Activated naive CD8-positive, alpha-beta T cell treated with anti-CD3 and anti-CD28 coated beads for 36 hours (primary cell): ENCODE measurements at places on chromosomes 1 and 21.

DNA sequence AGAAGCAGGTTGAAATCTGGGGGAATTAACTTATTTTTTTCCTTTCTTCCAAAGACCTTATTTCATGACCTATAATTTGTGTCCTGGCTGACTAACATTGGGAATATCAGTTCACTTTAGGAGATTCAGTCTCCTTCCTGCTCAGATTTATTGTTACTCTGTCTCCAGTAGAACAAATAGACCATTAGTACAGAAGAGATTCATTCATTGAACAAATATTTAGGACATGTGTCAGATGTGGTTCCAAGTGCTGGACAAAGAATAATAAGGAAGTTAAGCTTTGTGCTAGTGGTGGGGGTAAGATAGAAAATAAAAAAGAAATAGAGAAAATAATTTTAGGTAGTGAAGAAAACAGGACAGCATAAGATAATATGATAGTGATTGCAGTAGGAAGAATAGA lies 20.3 kb downstream of the ZMYM4 start:
- H3K4me3 ChIP-seq, result no peak overlapping the region
- DNase-seq, result no peak
- H3K4me1 ChIP-seq, result peaks cover 27% of the 10 kb centered on the region
- no peak overlapping the region for H3K27ac ChIP-seq

DNA sequence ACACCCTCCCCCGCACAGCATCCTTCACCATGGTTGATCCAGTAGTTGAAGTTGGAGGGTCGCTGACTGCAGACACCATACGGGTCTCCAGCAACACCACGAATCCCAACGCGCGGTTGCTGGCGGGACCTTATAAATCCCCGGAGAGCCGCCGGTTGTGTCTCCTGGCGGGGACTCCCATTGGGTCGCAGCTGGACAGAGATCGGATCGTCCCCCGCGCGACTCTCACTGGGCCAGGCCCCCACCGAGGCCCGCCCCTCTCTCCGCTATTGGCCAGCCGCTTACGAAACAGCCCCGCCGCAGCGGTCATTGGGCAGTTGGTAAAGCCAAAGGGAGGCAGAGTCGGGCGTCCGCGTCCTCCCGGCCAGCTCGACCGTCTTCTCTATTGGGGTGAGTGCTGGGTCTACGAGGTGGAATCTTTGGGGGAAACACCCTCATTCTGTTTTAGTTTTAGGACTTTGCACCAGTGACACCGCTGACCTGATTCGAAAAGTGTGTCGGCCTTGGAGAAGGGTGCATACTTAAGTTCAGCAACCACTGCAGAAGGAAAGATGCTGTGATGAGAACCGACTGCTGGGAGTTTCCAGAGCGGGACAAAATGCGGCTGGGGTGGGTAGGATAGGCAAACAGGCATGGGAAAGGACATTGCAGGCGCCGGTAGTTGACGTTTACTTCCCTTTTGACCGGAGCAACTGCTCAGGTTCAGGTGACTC lies 27.4 kb downstream of the RABIF start:
- peaks cover 4% of the 10 kb centered on the region for H3K4me1 ChIP-seq
- peak; percentile 63 for DNase-seq
- peaks cover 70% of the 10 kb centered on the region for H3K27me3 ChIP-seq
- H3K27ac ChIP-seq, result no peak overlapping the region

DNA sequence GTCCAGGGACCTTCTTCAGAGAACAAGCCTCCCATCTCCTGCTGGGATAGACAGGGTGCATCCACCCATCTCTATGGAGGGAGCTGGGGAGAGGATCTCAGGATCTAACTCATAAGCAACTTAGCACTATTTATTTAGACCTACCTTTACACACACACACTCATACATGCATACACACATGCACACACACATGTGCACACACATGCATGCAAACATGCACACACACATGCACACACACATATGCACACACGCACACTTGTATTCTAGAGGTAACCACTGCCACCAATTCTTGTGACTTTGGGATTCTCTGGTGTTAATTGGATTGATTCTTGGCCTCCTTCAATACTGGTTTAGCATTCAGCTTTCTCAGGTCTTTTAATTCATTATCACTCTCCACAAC lies 9.8 kb downstream of the MT1HL1 start:
- no peak overlapping the region for H3K4me3 ChIP-seq
- no peak overlapping the region for H3K27ac ChIP-seq

DNA sequence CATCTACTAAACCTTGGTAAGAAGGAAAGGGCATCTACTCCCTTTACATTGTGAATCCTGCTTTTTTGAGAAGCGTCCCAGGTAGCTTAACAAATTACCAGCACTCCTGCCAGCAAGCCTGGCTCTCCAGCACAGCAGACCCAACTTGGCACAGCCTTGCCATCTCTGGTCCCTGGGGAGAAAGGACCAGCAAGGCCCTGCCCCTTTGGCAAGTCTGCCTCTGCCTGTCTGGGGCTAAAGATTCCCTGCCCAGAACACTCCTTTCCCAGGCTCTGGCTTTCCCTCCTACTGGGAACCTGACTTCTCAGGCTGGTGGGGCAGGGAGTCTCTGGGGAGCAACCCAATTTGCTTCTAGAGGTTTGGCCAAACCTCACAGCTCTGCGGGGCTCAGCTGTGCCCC lies 68.5 kb downstream of the ATP2B4 start:
- peaks cover 6% of the 10 kb centered on the region for H3K4me1 ChIP-seq
- no peaks in the 10 kb centered on the region for H3K27me3 ChIP-seq
- H3K36me3 ChIP-seq, result no peaks in the 10 kb centered on the region
- no peak overlapping the region for H3K4me3 ChIP-seq

DNA sequence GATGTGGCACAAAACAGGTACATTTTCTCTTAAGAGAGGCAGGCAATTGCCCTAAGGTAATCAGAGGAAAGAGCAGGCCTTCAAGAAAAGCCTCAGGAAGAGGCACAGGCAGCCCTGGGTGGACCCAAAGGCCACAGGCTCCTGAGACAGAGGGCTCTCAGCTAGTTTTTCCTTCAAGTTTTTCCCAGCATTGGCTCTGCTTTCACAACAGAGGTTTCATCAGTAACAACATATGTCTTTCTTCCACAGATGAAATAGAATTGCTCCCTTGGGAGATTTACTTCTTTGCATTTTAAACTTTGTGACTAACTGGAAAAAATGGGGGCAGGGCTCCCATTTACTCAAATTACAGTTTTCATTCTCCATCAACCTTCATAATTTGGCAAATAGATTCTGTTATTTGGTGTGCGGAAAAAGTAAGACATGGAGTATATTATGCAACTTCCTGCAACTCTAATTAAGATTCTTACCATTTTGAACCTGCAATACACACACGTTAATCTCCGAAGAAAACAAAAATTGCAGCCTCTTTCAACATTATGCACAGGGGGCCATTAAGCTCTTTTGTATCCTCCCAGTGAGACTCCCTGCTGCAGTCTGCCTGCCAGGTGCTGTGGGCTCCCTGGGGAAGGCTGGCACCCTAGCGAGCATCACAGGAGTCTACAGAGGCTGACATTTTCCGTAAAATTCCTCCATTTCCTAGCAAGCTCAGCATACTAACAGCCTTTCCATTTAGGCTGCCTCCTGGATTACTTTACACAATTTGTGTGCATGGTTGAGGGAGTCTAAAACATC lies 282.3 kb downstream of the USH2A start:
- H3K4me3 ChIP-seq, result no peak overlapping the region
- no peaks in the 10 kb centered on the region for H3K4me1 ChIP-seq
- H3K27ac ChIP-seq, result no peak overlapping the region
- H3K27me3 ChIP-seq, result no peaks in the 10 kb centered on the region
- DNase-seq, result no peak
- H3K36me3 ChIP-seq, result no peaks in the 10 kb centered on the region

GRCh38 chr1:155847823-155848529 lies 9.0 kb downstream of the GON4L start:
- no peak for DNase-seq
- H3K27me3 ChIP-seq, result no peaks in the 10 kb centered on the region
- peaks cover 67% of the 10 kb centered on the region for H3K36me3 ChIP-seq
- H3K4me1 ChIP-seq, result peaks cover 43% of the 10 kb centered on the region
- peak overlapping the region; percentile 70 for H3K27ac ChIP-seq

DNA sequence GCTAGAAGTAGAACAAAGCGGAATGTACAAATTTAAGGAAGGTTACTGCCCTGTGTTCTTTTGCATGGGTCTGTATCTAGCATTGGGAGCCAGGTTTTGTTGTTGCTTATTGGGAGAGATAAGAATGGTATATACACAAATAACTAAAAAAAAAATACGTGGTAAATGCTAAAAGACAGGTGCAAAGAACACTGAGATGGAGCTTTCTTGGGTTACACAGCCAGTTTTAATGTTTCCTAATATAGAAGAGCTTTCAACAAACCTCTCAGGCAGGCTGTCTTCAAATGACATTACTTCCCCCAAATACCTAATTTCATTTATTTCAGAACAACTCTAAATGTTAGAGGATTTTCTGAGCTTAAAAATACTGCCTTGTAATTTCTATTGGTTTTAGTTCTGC lies 1.4 kb upstream of the MDM4 start:
- no peaks in the 10 kb centered on the region for H3K27me3 ChIP-seq
- peaks cover 16% of the 10 kb centered on the region for H3K36me3 ChIP-seq
- H3K4me3 ChIP-seq, result peak overlapping the region; percentile 2
- DNase-seq, result no peak
- peak overlapping the region; percentile 48 for H3K27ac ChIP-seq
- H3K4me1 ChIP-seq, result peaks cover 29% of the 10 kb centered on the region

- H3K4me3 ChIP-seq, result peak overlapping the region; percentile 16
- H3K27me3 ChIP-seq, result peaks cover 98% of the 10 kb centered on the region
- no peak overlapping the region for H3K27ac ChIP-seq
- H3K4me1 ChIP-seq, result peaks cover 44% of the 10 kb centered on the region
- no peaks in the 10 kb centered on the region for H3K36me3 ChIP-seq
Observed at GRCh38 chr1:50427086-50427817, 4.0 kb upstream of the DMRTA2 start.
